Activated T-cell treated with anti-CD3 and anti-CD28 coated beads for 48 hours (primary cell): ENCODE measurements at places on chromosomes 7 and 10.
A peak's percentile ranks its signal among the peaks of the same experiment; 100 is the strongest.

GRCh38 chr7:149216402-149216801, 21.1 kb downstream of the ZNF282 start:
- DNase-seq: no peak

DNA sequence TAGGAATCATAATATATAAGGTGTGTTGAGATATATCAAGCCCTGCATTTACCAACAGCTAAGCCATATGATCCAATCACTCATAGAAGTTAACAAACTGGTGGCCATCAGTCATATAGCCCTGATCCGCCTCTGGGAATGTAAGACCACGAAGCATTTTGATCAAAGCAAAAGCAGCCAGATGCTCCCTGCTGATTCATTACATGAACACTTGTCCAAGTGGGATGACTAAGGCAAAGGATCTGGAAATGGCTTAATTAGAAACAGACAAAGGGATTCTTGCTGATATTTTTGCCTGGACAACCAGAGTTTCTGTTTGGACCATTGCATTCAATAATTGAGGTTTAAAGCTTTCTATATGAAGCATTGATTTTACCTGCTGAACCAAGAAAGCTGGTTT, 535.5 kb downstream of the GPAM start:
- no peak for DNase-seq

DNA sequence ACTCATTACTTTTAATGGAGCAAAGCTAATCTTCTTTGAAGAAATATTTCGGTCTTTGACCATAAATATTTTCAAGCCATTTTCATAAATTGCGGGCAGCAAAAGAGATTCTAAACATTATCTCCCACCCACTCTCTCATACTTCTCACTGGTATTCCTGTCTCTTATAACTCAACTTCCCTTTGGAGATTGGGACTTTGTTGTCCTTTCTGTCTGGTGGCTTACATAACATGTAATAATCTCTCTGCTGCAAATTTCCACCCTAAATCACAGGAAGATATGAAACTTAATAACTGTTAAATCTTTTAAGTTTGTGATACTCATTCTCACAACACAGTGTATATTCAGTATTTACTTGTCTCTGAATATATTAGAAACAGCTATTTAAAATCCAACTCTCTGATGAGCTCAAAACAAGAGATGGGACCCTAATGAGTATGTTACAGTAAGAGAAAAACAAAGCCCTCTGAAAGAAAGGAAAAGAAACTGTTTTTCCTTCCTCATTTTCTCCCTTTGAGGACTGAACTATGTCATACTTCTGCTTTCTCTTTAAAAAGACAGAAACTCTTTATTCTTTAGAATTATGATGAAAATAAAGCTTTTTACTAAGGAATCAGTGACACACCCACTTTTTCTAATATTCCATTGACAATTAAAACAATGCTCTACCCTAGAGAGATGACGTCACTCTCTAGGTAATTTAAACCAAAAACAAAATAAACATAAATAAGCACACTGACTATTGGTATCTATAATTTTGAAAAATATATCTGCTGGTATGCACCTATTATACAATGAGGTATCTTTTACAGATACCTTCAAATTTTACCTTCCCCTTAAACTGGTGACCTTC, 14.7 kb downstream of the CALCR start:
- no peak for DNase-seq

DNA sequence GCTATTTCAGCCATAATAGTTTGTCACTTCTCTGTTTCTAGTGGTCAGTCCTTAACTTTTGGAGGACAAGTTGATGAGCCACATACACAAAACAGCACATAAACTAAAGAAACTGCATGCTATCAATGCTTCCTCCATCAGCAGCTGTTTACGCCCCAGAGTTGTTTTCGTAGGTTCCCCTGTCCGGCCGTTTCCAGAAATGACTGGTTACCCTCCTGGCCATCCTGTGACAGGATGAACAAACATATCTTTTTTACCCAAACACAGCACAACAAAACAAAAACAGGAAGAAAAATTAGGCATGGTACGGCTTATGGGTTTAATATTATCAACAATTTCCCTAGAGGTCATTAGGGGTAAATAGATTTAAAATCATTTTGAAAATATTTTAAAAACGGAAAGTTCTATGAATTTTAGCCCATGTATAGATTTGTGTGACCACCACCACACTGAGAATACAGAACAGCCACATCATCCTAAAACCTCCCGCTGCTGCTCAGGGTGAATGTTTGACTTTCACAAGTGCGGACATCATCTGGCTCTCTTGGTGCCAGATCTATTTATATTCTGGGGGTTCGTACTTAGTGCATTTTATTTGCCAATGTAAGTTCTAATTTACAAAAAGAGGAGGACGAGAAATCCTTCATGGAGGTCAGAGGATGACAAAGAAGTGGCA, 74.8 kb downstream of the HIPK2 start:
- no peak for DNase-seq

GRCh38 chr10:132793213-132793612, 7.3 kb upstream of the NKX6-2 start:
- no peak for DNase-seq

DNA sequence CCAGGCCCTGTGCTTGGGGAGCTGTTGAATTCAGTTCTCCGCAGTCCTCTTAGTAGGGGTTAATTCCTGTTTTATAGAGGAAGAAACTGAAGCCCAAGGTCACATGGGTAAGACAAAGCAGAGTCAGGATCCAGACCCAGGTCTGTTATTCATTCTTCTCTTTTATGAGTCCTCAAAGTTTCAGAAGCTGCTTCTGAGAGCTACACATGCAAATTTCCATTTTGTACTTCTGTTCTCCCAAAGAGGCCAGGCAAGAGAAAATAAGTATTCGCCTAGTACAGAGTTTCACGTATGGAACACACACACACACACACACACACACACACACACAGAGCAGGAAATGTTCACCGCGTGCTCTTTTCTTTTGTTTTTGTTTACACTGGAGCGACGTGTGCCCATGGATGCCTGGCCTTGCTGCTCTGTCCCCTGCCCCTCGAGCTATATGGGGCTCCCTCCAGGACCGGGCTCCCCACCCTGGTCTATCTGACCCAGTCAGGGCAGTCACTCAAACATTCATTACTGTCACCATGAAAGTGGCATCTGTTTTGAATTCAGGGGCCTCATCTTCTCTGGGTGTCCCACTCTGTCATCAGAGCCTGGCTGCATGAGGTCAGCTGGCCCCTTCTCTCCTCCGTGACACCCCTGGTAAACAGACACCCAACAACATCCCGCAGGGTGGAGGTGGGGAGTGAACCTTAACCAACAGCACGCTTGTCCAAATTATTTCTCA, 84.4 kb downstream of the TNS3 start:
- DNase-seq: no peak

- no peak for DNase-seq
Observed at GRCh38 chr10:26335574-26336093, 102.5 kb upstream of the APBB1IP start.

GRCh38 chr7:140230516-140230860, 53.7 kb upstream of the KDM7A start:
- DNase-seq: peak; percentile 86

GRCh38 chr10:70337201-70337651, 45.2 kb downstream of the LRRC20 start:
- no peak for DNase-seq

- DNase-seq: peak; percentile 18
Observed at GRCh38 chr10:62384057-62384446, 9.9 kb downstream of the ZNF365 start.

DNA sequence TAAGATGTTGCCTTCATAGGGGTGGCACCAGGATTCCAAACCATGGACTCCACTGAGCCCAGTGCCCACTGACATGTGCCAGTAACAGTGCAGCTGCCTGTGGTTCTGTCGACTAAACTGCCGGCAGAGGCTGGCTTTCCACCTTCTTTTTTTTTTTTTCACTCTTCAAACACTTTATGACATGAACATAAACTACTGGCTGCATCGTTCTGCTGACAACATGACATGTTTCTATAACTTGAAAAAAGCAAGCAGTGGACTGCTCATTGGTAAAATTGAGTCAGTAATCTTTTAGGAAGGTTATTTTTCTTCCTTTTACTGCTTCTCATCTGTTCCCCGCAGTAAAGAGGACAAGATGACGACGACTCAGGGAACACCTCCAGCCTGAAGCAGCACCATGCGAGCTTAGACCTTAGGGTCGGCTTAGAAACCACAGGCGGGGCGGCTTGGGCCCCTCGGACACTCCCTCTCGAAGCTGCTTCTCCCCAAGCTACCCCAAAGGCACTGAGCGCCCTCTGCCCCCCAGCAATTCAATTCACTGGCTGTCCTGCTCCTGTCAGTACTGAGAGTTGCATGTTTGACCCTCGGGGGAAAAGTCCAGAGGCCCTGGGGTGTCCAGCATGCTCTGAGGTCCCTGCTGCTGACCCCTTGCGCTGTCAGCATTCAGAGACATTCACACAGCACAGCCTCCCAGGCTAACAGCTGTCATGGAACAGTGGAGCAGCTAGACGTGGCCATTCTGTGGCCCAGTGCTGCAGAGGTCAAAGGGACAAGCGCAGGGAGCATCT, 112.5 kb downstream of the EGFR start:
- DNase-seq: no peak

GRCh38 chr10:22837351-22837750, 90.5 kb upstream of the ARMC3 start:
- no peak for DNase-seq

- DNase-seq: no peak
Observed at GRCh38 chr10:79385392-79385795, 38.1 kb downstream of the PPIF start.

DNA sequence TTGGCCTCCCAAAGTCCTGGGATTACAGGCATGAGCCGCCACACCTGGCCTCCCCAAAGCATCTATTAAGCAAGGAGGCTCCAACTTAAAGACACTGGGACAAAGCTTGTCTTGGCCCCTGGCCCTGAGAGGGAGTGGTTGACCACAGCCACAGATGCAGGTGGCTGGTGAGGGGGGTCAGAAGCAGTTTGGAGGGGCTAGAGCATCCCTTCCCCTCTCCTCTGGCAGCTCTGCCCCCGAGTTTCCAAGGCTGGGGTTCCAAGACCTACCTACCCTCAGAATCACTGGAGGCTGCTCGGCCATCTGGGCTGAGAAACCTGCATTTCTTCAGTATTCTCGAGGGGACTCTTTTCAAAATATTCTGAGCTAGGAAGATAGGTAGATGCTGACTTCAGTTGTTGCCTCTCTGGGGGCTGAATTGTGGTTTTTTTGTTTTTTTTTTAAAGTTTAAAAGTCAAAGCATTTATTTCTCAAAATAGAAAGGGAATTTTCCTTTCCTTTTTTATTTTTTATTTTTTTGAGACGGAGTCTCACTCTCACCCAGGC, 32.6 kb downstream of the DDIT4 start:
- DNase-seq: no peak

- no peak for DNase-seq
Observed at GRCh38 chr10:123522702-123523312, 143.3 kb upstream of the GPR26 start.

DNA sequence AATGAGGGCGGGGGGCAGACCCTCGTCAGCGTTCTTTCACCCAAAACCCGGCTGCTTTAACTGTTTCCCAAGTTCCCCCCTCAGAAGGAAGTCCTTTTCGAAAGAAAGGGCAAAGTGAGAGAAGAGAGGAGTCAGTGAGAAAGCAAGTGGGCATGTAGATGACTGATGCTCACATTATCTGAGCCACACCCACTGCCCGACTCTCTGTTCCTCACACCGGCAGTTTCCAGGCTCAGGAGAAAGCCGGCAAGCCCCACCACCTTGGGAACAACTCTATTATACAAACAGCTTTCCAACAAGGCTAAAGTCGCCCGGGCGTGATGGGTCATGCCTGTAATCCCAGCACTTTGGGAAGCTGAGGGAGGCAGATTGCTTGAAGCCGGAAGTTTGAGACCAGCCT, 23.1 kb downstream of the RCC1L start:
- no peak for DNase-seq

DNA sequence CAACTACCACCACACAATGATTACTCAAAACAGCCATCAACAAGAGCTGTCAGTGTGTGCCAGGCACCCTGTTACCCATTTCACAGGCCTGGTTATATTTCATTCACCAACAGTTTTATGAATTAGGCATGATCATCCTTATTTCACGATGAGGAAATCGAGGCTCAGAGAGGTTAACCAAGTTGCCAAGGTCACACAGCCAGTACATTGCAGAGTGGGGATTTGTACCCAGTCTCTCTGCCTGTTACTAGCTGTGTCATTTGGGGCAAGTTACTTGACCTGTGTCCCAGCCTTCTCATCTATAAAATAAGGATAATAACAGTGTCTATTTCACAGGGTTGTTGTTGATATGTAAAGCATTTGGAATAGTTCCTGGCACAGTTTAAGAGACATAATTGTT, 97.2 kb downstream of the COL13A1 start:
- no peak for DNase-seq

DNA sequence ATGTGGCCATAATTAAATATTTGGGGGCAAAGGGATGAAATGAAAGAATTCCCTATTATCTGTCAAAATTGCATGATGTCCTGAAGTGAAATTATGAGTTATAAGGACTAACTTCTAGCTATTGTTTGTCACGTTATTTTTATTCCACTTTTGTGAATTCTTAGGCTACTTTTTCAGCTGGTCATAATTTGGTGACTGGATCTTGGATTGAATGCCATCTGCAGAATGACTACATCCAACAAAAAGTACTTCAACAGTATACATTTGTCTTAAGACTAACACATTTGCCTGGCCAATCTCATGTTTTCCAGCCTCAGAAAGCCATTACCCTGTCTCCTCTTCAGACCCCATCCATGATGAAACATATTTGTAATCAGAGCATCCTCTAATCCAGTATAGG, 48.1 kb upstream of the WNT16 start:
- no peak for DNase-seq
